Left lung (tissue), 14 donors: ENCODE measurements at places on chromosomes 3 and 15.

DNA sequence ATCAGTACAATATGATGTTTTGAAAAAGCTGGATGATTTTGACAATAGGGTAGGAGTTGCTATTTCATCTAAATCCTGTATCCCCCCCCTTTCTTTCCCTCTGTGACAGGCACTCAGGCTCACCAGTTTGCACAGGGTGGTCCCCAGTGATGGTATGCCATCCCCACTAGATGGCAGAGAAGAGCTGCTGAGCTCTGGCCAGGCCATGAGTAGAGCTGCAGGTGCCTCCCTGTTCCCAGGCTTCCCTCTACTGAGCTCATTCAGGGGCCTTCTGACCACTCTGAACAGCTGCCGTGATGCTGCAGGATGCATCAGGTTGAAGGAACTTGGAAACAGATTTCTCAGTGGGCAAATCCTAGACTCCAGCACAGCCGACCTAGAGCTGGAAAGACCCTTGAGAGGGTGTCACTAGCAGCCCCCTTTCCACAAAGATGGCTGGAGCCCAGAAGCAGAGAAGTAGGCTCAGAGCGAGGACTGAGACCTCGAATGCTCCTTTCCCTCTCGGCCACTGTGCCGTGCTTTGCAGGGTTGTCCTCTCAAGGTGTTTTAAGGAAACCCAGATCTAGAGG lies 45.1 kb downstream of the EFCAB12 start:
- DNase-seq: no peak

DNA sequence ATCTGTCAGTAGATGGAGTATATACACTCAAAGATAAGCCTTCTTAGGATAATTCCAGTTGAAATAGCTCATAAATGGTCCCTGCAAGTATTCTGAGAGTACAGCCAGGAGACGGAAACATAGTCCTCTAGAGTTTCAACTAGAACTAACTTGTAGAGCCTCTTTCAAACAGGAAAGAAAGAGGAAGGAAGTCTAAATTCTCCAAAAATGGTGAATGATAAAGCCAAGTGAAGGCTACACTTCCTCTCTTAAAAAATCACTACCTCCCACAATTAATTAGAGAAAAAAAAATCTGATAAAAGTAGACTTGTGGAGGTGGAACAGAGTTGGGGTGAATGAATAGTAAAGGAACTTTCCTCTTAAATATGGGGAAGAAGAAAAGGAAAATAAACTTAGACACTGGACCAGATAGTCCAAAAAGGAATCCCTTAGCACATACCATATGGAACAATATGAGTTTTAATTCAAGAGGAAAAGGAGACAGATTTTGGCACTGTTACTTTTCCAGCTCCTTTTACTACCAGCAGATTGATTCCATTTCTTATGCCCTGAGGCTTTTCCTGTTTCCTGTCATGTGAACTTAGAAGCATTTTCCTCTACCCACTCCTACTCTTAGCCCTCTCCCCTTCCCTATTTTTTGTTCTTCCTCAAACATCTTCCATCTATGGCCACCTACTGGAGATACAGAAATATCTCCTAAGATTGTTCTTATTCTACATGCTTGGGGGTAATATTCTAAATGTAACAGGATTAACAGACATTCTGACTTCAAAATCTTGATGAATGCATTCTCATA lies 207.6 kb downstream of the CHST2 start:
- DNase-seq: no peak

DNA sequence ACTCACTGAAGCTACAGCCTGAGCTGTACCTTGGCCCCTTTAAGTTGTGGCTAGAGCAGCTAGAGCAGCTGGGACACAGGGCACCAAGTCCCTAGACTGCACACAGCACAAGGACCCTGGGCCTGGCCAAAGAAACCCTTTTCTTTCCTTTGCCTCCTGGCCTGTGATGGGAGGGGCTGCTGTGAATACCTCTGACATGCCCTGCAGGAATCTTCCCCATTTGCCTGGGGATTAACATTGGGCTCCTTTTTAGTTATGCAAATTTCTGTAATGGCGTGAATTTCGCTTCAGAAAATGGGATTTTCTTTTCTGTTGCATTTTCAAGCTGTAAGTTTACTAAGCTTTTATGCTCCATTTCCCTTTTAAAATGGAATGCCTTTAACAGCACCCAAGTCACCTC lies 611.2 kb upstream of the ARPP21 start:
- no peak for DNase-seq

DNA sequence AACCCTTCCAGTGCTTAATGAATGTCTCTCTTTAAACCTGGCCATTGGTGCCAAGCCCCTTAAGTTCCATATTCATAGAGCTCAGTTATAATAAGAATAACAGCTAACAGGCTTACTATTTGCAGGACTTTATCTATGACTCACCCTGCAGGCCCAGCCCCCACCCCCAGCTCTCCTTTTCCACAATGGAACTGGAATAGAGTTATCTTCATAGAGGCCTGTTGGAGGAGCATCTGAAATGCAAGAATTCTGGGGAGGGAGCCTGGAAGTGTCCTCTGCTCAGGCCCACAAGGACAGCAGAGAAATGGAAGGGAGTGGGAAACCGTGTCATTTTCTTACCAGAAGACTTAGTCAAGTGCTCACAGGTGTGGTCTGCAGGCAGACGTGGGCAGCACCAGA lies 52.8 kb downstream of the SEMA5B start:
- no peak for DNase-seq

DNA sequence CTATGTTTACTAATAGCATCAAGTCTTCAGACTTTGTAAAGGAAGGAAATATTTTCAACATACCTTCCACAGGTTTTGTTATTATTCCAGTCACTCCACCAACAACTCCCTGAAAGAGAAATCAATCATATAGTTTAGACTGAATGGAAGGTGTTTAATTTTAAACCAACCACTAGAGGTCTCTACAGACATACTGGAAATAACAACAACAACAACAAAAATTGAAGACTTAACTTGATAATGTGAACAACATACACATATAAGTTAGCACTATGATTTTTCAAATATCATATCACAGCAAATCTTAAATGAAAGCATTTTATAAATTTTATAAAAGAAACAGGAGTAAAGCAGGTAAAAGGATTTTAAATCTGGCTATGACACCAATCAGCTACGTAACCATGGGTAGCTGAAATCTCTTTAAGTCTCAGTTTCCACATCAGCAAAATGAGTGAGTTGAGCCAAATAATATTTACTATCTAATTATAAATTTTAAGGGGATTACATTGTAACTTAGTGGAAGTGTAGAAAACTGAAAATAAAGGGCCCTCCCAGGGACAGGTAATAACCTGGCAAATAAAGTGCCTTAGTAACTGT lies 188.2 kb downstream of the VPS13C start:
- peak; percentile 5 for DNase-seq

DNA sequence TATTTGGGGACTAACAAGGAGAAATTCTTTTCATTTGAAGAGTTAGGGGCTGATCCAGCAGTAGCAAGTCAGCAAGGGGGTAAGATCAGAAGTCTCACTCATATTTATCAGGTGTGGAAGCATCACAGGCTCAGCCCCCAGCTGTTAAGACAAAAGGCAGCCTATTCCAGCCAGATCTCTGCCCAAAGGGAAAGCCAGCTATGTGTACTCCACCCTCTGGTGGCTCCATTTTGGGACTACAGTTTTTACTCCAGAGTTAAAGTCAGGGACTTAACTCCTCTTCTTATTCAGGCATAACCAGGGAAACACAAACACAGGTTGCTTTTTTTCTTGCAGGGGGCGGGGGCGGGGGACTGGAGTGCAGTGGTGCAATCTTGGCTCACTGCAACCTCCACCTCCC lies 19.2 kb downstream of the UBP1 start:
- no peak for DNase-seq

DNA sequence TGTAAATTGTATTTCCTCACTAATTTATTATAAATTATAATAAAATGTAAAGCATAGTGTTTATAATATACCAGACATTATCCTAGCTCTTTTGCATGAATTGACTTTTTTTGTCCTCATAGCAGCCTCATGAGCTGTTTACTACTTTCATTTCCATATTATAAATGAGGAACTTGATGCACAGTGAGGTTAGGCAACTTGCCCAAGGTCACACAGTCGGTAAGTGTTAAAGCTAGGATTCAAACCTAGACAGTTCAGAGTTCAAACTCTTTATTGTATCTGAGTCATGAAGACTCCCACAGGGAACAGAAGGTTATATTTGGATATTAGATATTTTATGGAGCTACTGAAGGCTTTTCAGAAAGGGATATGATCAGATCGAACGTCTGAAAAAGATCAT lies 322.2 kb upstream of the SATB1 start:
- no peak for DNase-seq

DNA sequence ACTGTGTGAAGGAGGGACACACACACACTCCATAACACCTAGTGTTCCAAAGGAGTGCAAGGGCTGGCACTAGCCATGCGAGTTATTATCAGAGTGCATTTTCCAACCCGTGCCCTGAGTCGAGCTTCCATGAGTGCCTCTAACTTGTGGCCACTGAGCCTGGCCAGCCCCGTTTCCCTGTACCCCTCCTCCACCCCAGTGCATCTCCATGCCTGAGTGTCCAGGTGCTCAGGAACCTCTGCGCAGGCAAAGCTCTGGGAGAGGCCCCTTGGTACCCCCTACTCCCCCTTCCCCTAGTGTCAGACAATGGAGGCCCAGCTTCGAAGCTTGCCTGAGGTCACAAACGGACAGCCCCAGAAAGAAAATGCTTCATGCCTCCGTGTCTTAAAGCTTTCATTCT lies 45.2 kb upstream of the HES1 start:
- no peak for DNase-seq

- no peak for DNase-seq
These were observed 2.7 kb downstream of the PRKCD start for GRCh38 chr3:53163444-53164387.

- no peak for DNase-seq
These were observed 47.9 kb downstream of the IGSF11 start for GRCh38 chr3:118986734-118987133.

GRCh38 chr3:154656486-154656885 lies 226.5 kb upstream of the GPR149 start:
- DNase-seq: no peak

- no peak for DNase-seq
These were observed 149.8 kb downstream of the TMCO5A start for GRCh38 chr15:38084289-38084688.
